MCF 10A (cell line): ENCODE measurements at places on chromosomes 16 and 17. TPM values are rescaled to one million over a fixed set of nuclear protein-coding genes. Genes with fewer than 3 reads are reported as not detected.

The CDH16 gene
- 0.25 TPM in 1 of 2 replicates, not detected in the other for total RNA-seq

The UBB gene
- total RNA-seq: 626 and 729 TPM in 2 replicates

The MYH8 gene
- not detected in 2 replicates for total RNA-seq

The CA5A gene
- not detected in 2 replicates for total RNA-seq

The SCIMP gene
- total RNA-seq: not detected in 2 replicates

The PRSS21 gene
- 16.4 TPM in 2 replicates for total RNA-seq

The KRT10 gene
- 95.5 and 116 TPM in 2 replicates for total RNA-seq

The TAT gene
- not detected in 2 replicates for total RNA-seq

The TNK1 gene
- total RNA-seq: 6.4 and 8.0 TPM in 2 replicates

The CTF1 gene
- total RNA-seq: 3.6 and 4.1 TPM in 2 replicates

The LRRC75A gene
- total RNA-seq: 0.29 and 0.30 TPM in 2 replicates

The KRTAP2-2 gene
- total RNA-seq: not detected in 2 replicates

The CCL1 gene
- not detected in 2 replicates for total RNA-seq

The LGALS9C gene
- not detected in 2 replicates for total RNA-seq

The SEC14L5 gene
- total RNA-seq: 0.22 TPM in 1 of 2 replicates, not detected in the other

The KRT14 gene
- total RNA-seq: 696 and 1,755 TPM in 2 replicates

The PPY gene
- not detected in 2 replicates for total RNA-seq

The LUC7L3 gene
- 99.4 and 108 TPM in 2 replicates for total RNA-seq

The SOX15 gene
- 32.6 and 34.4 TPM in 2 replicates for total RNA-seq

The AP2B1 gene
- 227 and 229 TPM in 2 replicates for total RNA-seq

The MT1E gene
- total RNA-seq: 518 and 934 TPM in 2 replicates

The ZNF597 gene
- total RNA-seq: 2.3 and 2.5 TPM in 2 replicates
